AML-193 (cell line): ENCODE measurements at places on chromosomes 5 and 9.

GRCh38 chr9:121992571-121993212 is 100.4 kb downstream of the TTLL11 start:
- peak; percentile 55 for DNase-seq

- no peak for DNase-seq
Measured at GRCh38 chr5:36128795-36129194, 22.9 kb downstream of the LMBRD2 start.

DNA sequence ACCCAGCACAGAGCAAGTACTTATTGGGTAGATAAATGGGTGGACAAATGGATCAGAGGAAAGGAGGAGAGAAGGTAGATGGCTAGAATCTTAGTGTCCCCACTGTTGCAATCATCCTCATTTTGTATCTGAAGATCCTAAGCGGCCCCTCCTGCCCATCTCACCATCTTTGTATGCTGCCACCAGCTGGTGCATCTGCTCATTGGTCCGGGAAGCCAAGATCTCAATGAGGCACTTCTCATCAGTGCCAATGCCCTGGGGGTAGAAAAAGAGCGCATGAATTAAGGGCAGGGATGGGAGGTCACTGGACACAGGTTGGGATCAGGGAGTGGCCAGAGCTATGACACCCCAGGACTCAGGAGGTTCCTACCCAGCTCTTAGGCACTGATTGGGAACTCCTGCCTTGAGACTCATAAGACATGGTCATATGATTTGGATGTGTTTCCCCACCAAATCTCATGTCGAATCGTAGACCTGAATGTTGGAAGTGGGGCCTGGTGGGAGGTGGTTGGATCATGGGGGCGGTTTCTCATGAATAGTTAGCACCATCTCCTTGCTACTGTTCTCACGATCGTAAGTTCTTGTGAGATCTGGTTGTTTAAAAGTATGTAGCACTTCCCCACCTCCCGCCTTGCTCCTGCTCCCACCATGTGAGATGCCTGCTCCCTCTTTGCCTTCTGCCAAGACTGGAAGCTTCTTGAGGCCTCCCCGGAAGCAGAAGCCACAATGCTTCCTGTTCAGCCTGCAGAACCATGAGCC is 20.3 kb downstream of the ANXA6 start:
- DNase-seq: no peak

DNA sequence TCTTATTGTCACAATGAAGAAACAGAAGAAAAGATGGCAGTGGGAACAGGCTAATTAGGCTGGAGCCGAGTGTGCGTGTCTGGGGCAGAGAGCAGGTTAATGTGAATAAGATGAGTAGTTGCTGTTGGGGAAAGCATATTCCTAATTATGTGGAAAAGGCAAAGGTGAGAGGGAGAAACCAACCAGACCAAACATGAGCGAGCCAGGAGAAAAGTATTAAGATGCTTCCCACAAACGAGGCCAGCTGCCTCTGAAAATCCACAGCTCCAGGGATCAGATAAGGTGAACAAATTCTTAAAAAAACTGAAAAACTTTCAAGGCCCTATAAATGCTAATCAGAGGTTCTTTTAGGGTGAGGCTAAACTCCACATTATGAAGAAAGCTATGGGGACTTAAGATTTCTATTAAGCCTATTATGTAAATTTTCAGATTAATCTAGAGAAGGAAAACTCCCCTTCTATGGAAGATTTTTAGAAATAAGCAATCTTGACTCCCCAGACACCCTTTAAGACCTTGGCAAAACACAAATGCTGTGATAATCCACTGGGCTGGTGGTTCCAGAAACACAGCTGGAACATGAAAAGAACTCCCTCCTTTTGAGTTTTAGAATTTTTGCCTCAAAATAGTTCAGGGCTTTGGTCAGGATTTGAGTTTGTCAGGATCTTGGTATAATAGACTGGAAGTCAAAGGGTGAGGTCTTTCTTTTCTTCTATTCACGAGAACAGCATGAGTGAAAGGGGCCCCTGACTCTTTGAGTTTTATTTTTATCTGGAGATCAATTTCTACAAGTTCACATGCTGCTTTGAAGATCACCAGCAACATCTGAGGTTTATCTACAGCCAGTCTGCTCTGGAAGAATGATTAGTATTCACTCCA is 238.1 kb downstream of the SPOCK1 start:
- DNase-seq: no peak

GRCh38 chr5:127766676-127767335 is 63.6 kb downstream of the CCDC192 start:
- DNase-seq: no peak

GRCh38 chr5:157050050-157050449 is 8.9 kb downstream of the HAVCR1 start:
- no peak for DNase-seq

- DNase-seq: no peak
Measured at GRCh38 chr9:133878402-133878801, 113.7 kb downstream of the VAV2 start.
